Mucosa of descending colon (tissue), 3 donors: ENCODE measurements at places on chromosomes 2 and 18. TPM values are rescaled to one million over a fixed set of nuclear protein-coding genes. Genes with fewer than 3 reads are reported as not detected.

The COQ10B gene
- total RNA-seq: 32.4 TPM

The NEU4 gene
- total RNA-seq: 72.5 TPM

The SLC14A1 gene
- total RNA-seq: 0.46 TPM

The KYNU gene
- 3.3 TPM for total RNA-seq

The FHOD3 gene
- total RNA-seq: 4.0 TPM

The LYPD1 gene
- total RNA-seq: not detected

The RAD51AP2 gene
- 0.09 TPM for total RNA-seq

The HEATR5B gene
- 22.1 TPM for total RNA-seq

The TXNL1 gene
- total RNA-seq: 51.0 TPM

The ESCO1 gene
- total RNA-seq: 15.8 TPM

The ANKRD30BL gene
- total RNA-seq: not detected

- DNase-seq: no peak
Measured at GRCh38 chr2:124080281-124081153, 55.4 kb downstream of the CNTNAP5 start.

- DNase-seq: no peak
Measured at GRCh38 chr2:66521291-66521922, 86.5 kb downstream of the MEIS1 start.

- DNase-seq: no peak
Measured at GRCh38 chr2:150571121-150571520, 83.7 kb upstream of the RND3 start.

DNA sequence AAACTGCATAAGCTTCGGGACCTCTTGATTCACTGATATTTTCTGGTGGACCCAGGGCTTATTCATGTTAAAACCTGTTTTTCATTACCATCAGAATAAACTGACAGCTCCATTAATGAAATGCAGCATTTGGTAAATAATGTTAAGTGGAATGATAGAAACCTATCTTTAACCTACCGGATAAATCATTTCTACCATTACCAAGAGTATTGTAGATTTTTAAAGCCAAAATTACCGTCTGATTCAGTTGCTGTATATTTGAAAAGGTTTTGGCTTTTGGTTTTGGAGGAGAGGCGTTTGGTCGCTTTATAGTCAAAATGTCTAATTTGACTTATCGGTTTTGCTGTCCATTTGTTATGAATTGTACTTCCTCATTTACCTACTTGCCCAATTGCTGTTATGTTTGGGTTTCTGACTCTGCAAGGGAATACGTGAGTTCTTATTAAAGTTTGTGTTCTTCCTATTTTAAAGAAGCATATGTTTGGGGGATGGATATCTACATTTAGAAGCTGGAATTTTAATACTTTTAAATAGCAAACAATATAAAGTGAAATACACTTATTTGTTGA lies 1.0 kb upstream of the CUL3 start:
- no peak for DNase-seq

DNA sequence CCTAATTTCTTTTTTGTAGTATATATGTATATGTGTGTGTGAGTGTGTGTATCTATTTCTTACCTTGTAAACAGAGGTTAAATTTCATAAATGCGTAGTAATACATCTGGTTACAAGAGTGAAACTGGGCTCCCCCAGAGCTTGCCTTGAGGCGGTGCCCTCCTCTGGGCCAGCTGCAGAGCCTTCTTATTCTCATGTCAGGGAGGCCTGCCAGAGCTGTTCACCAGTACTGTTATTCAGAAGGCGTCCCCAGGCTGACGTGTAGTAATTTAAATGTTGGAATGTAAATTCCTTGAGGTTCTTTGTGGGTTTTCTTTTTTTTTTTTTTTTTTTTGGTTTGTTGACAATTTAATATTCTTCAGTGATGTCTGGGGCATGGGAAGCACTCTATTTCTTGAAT lies 11.2 kb downstream of the COPS8 start:
- DNase-seq: no peak

GRCh38 chr18:57644540-57644939 lies 22.9 kb upstream of the NARS1 start:
- no peak for DNase-seq

DNA sequence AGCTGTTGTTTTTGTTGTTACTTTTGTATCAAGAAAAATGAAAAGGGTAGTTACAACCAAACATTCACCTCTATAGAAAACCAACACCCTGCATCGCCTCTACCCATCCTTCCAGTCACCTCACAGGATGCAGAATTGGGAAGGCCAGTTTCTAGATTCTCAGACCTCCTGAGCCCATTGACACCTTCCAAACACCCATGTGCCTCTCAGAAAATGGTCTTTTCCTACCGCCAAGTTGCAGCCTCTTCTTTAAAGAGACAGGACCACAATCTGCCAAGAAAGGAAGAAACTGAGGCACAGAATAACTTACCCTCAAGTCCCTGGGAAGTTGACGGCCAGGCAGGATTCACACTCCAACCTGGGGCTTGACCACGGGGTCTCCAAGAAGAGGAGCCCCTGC lies 101.4 kb downstream of the TNS1 start:
- no peak for DNase-seq

GRCh38 chr2:139369423-139370409 lies 589.5 kb upstream of the NXPH2 start:
- DNase-seq: no peak

GRCh38 chr2:213932-214693 lies 49.7 kb downstream of the SH3YL1 start:
- DNase-seq: no peak

DNA sequence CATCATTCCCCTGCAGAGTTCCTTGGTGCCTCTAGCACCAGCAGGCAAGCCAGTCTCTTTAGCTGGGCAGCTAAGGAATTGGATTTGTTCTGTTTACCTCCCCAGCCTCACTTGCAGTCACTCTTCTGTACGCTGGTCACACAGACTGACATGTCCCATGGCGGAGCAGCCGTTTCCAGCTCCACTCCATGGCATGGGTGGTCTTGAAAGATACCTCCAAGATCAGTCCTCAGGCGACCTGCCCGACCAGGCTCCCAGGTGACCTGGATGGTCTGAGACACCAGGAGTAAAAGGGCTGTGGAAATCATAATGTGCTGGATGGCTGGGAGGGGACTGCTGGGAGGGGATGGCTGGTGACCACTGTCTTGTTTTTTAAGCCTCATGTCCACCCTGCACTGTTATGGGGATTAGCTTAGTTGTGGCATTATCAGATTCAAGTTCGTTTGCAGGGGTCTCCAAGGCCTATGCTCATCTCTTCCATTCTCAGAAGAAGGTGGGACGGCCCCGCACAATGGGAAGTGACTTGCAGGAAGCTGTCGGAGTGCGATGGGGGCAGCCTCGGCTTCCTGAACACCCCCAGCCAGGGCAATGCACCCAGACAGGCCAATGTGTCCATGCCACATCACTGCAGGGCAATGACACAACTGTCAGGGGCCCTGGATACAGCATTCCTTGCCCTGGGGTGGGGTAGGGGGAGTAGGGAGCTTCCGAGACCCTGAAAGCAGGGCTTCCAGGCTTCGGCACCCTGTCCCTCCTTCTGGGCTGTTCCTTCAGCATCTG lies 156.1 kb upstream of the MYCN start:
- no peak for DNase-seq

GRCh38 chr18:10473132-10473531 lies 18.7 kb downstream of the APCDD1 start:
- no peak for DNase-seq

DNA sequence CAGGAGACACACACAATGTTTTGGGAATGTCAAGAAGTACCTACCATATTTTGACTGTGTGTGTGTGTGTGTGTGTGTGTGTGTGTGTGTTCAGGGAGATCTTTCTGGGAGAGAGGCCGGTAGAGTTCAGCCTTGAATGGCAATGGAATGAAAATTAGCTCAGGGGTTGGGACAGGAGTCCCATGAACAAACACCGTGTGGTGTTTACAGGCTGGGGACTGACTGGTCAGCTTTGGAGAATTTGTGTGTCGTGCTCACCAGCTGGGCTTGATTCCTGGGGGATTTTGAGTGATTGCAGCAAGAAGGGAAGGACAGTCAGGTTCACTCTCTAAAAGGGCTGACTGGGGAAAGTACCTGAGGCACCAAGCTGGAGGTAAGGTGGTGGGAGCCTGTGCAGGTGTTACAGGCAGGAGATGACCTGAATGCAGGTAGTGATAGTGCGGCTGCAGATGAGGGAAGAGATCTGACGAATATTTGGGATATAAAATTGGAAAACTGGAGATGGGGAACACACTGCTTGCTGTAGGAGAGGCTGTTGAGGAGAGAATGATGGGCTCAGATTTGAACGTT lies 2.5 kb upstream of the ADNP2 start:
- DNase-seq: no peak

DNA sequence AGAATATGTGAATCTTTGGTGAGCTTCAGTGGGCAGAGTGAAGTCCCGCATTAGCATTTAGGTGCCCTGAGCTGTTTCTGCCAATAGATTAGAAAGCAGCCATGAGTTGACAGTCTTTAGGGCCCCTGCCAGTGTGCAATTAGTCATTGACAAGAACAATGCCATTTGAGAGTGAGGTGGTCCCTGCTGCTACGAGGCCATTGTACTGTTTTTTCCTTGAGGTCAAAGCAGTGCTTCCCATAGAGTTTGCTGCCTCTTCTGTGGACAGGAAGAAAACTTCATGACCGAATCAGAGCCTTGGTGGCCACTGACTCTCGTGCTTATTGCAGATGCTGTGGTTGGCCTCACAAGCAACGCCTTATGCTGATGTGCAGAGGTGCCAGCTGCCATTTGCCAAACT lies 102.7 kb downstream of the SH3BP4 start:
- DNase-seq: no peak

- DNase-seq: no peak
Measured at GRCh38 chr2:64562148-64562784, 38.1 kb downstream of the AFTPH start.

DNA sequence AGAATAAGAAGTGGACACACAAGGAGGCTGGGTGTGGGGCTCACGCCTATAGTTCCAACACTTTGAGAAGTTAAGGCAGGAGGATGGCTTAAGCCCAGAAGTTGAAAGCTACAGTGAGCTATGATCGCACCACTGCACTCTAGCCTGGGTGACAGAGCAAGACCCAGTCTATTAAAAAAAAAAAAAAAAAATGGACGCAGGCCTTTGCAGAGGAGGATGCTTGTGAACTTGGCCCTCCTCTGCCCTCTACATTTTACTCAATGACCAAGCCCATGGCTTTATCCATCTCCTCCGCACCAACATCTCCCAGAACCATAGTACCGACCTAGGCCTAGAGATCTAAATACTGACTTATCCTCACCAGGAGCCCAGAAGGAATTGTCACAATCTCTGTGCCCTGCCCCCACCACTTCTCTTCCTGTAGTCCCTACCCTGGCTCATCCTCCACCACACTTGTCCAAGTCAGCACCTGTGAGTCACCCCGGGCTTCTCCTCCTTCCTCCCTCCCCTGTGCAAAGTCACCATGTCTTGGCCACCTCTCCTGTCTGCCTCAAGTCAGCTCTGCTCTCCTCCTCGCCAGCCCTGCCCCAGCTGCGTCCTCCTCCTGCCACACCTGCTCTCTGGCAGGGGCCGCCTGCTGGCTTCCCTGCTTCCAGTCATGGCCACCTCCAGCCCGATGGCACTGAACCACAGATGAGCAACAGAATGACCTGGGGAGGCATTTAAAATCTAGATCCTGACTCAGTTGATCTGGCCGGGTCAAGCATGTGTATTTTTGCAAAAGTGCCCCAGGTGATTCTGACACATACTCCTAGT lies 35.8 kb upstream of the ASPRV1 start:
- no peak for DNase-seq

DNA sequence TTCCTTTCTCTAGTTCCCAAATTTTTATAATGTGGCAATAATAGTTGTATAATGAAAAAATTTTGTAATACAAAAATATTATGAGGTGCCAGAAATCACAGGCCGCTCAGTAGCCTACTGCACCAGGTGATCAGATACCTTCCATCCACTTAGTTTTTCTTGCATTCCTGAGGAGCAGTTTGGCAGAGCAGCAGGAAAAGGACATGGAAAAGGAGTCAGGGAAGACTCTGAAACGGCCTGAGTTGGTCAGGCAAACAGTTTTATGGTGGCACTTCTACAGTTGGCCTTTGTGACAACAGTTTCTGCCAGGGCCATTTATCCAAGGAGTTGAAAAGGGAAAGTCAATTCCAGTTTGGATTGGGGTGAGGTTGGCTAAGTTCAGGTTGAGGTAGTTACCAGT lies 165.4 kb upstream of the ALPP start:
- DNase-seq: no peak
